ENCODE measurements at places on chromosomes 7 and 10. TPM values are rescaled to one million over a fixed set of nuclear protein-coding genes. Genes with fewer than 3 reads are reported as not detected.
A peak's percentile ranks its signal among the peaks of the same experiment; 100 is the strongest.

- DNase-seq: no peak
Observed at GRCh38 chr10:75395932-75396630, 5.5 kb downstream of the ZNF503 start.

DNA sequence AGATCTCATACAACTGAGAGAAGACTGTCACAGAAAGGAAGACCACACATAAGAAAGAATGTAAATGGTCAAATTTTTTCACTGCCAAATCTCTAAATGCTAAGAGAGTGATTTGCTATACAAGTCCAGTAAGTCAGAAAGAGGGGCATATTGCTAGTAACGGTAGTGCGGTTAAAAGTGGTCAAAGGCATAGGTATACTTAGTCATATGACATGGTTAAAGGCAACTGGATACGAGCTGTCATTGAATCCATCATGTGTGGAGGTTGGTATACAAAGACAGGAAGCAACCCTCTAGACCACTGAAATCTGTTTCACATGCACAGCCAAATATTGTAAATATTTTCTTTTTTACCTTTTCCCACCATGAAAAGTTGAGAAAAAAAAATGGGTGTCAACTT, 4.8 kb downstream of the INHBA start:
- DNase-seq: no peak

- no peak for DNase-seq
Observed at GRCh38 chr7:2355705-2356008, 1.0 kb downstream of the EIF3B start.

- peak; percentile 70 for DNase-seq
Observed at GRCh38 chr10:91493313-91493712, 83.2 kb downstream of the HECTD2 start.

DNA sequence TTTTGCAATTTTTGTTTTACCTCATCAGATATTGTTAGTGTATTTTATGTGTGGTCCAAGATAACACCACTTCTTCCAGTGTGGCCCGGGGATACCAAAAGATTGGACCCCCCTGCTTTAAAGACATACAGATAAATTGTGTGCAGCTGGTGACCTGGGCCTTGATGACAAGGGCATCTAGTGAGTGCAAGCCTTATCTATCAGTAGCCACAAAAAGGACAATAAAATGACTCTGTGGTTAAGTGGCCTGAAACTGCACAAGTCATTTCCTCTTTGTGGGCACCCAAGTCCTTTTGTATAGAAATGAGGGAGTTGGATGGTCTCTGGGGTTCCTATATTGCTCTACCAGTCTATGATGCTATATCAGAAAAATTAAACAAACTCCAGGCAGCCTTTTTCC, 98.1 kb downstream of the PARD3 start:
- no peak for DNase-seq

GRCh38 chr7:46559194-46559832, 638.2 kb upstream of the IGFBP3 start:
- DNase-seq: peak; percentile 90

- DNase-seq: peak; percentile 28
Observed at GRCh38 chr7:105580022-105580740, 1.1 kb downstream of the EFCAB10 start.

AEBP1 gene
- 148 TPM for total RNA-seq

PRF1 gene
- not detected for total RNA-seq

ITPRID1 gene
- total RNA-seq: not detected

PDE6C gene
- not detected for total RNA-seq

Data from fibroblast of villous mesenchyme (primary cell).